A549 (cell line): ENCODE measurements at places on chromosomes 3 and 15. TPM values are rescaled to one million over a fixed set of nuclear protein-coding genes. Genes with fewer than 3 reads are reported as not detected.

Gene LIPH
- polyA plus RNA-seq = 6.9 to 8.7 TPM (median 7.8 TPM) in 3 replicates

Gene DUOXA2
- not detected in 3 replicates for polyA plus RNA-seq

Gene KNSTRN
- 45.0 to 52.6 TPM (median 48.0 TPM) in 3 replicates for polyA plus RNA-seq

Gene SEC11A
- 369 to 396 TPM (median 380 TPM) in 3 replicates for polyA plus RNA-seq

Gene CCR8
- polyA plus RNA-seq = not detected in 3 replicates

Gene FBXO40
- not detected in 3 replicates for polyA plus RNA-seq

Gene CCR1
- not detected in 3 replicates for polyA plus RNA-seq

Gene CFAP91
- polyA plus RNA-seq = 0.41 to 0.52 TPM (median 0.45 TPM) in 3 replicates

Gene RASGRP1
- 0.70 to 0.92 TPM (median 0.71 TPM) in 3 replicates for polyA plus RNA-seq

Gene LRRC31
- polyA plus RNA-seq = 0.04 TPM in 2 of 3 replicates, not detected in the other

Gene TPRG1
- polyA plus RNA-seq = 0.21 to 0.55 TPM (median 0.29 TPM) in 3 replicates

Gene HRG
- polyA plus RNA-seq = not detected in 3 replicates

Gene TFG
- polyA plus RNA-seq = 152 to 161 TPM (median 153 TPM) in 3 replicates

Gene IQCB1
- 19.8 to 22.9 TPM (median 22.1 TPM) in 3 replicates for polyA plus RNA-seq
